ENCODE measurements at places on chromosomes 7 and 10.

GRCh38 chr7:158702944-158703343, 1.7 kb downstream of the NCAPG2 start:
- no peak for DNase-seq

- no peak for DNase-seq
Measured at GRCh38 chr7:46786221-46786954, 795.5 kb downstream of the TNS3 start.

DNA sequence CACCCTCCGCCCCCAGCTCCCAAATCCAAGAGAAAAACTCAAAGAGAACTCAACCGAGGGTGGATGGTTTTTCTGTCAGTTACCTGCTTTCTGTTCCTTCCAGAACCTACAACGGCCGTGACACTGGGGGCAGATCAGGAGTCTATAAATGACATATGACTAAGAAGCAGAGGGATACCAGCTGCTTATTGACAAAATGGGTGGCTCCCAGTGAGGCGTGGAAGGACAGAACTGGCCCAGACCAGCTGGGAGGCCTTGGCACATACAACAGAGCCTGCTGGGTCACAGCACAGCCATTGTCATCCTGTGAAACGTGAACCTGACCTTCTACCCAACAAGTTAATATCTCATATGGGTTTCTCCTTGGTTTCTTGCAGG, 84.3 kb upstream of the ADRB1 start:
- no peak for DNase-seq

GRCh38 chr10:129942936-129943715, 20.9 kb downstream of the EBF3 start:
- DNase-seq: no peak

- no peak for DNase-seq
Measured at GRCh38 chr7:159031135-159031701, 113.4 kb downstream of the VIPR2 start.

GRCh38 chr10:68989317-68989990, 851 bp downstream of the KIFBP start:
- DNase-seq: no peak

GRCh38 chr7:39005036-39005435, 27.3 kb downstream of the POU6F2 start:
- DNase-seq: no peak

DNA sequence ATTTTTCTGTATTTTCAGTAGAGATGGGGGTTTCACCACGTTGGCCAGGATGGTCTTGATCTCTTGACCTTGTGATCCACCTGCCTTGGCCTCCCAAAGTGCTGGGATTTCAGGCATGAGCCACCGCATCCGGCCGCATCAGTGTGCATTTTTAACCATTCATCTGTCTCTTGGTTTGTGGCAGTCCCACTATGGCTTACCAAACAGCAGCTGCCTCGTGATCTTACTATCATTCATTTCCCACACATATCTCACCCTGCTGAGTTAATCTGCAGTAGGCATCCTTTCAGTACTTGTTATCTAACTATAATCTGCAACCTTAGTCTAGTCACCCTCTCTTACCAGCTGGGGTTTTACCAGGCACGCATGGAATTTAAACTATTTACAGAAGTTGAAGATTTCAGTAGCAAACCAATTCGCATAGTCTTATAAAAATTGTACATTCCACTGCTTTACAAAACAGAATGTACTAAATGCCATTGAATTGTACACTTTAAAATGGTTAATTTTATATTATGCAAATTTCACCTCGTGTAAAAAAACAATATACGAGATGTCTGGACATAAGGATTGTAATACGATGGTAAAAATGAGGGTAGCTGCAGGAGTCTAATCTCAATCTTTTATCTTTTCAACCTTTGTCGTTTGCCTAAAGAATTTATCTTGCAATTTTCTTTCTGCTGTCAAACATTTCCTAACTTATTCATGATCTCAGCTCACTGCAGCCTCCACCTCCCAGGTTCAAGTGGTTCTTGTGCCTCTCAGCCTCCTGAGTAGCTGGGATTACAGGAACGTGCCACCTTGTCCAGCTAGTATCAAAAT, 4.6 kb upstream of the TBC1D12 start:
- DNase-seq: no peak

GRCh38 chr7:120862987-120863590, 5.1 kb upstream of the TSPAN12 start:
- no peak for DNase-seq

GRCh38 chr7:91776171-91776570, 104.3 kb downstream of the MTERF1 start:
- DNase-seq: no peak

DNA sequence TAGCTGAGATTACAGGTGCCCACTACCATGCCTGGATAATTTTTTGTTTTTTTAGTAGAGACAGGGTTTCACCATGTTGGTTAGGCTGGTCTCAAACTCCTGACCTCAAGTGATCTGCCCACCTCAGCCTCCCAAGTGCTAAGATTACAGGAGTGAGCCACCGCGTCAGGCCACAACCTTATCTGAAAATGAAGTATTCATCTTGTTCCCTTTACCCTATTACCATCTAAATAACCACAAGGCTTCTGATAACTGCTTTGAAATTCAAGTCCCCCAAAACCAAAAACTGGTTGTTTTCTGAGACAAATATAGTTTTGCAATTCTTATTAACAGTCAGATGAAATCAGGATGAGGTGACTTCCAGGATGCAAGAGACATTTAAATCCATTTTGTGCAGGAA, 2.4 kb downstream of the TCTN3 start:
- DNase-seq: no peak

DNA sequence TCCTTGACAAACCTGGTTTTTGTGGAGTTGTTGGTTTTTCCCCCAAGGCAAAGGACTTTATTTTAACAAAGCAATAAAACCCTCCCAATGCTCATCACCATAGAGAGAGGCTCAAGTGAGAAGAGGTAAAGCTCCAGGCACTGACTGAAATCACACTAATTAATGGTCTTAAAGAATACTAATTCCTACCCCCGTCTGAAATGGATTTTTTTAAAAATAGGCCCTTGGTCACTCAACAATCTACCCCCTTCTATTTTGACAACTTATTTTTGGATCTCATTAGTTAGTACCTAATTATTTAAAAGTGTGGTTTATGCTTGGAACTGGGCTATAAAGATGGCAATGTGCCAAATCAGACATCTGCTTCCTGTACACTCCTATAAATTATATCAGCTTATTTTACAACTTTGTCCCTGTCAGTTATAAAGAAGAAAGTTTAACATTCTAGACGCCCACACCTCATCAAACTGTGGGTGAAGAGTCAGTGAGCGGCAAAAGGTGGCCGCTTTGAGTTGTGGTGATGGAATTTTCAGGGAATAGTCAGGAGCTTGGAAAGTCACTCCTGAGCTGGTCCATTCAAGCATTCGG, 10.6 kb downstream of the GLI3 start:
- DNase-seq: no peak
